IMR-90 (cell line): ENCODE measurements at places on chromosomes 7 and 10.
A peak's percentile ranks its signal among the peaks of the same experiment; 100 is the strongest.

DNA sequence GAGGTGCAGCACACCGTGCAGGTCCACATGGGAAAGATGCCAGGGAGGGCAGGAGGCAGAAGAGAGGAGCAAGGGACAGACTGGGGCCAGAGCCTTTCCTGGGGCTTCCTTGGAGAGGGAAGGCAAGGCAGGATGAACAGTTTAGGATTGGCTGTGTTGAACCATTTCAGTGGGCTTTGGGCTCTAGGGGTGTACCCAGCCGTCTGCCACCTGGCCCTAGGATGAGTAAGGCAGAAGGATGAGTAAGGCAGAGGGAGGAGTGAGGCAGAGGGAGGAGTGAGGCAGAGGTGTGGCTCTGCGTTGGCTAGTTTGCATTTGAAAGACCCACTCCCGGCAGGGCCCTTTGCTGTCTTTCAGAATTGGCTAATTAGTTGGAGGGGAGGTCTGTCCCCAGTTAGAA, 31.5 kb upstream of the PRF1 start:
- no peak for DNase-seq

DNA sequence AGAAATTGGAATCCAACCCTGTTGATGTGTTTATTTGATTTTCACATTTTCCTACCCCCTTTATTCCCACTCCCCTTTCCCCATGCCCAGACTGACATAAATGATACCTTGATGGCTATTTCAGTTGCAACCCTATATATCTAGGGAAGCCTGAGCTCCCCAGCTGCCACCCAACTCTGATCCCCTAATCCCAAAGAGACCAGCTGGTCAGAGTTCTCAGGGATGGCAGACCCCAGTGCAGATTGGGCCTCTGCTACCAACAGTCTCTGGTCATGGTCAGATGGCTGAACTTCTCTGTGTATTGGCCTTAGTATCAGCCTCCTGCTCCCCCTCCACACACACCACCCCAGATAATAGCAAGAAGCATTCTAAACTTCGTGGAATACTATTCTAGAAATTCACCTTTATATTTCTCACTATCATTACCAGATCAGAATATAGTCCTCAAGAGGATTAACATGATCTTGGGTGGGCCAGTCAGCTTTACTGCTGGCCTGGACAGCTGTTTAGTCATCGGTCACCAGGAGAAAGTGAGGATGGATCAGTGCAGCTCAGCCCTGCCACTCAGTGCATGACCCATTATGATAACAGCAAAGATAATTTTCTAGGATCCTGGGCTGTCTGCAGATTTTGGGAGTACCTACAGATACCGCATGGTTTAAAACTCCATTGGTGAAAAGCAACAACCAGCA, 24.5 kb upstream of the BTRC start:
- DNase-seq = no peak

DNA sequence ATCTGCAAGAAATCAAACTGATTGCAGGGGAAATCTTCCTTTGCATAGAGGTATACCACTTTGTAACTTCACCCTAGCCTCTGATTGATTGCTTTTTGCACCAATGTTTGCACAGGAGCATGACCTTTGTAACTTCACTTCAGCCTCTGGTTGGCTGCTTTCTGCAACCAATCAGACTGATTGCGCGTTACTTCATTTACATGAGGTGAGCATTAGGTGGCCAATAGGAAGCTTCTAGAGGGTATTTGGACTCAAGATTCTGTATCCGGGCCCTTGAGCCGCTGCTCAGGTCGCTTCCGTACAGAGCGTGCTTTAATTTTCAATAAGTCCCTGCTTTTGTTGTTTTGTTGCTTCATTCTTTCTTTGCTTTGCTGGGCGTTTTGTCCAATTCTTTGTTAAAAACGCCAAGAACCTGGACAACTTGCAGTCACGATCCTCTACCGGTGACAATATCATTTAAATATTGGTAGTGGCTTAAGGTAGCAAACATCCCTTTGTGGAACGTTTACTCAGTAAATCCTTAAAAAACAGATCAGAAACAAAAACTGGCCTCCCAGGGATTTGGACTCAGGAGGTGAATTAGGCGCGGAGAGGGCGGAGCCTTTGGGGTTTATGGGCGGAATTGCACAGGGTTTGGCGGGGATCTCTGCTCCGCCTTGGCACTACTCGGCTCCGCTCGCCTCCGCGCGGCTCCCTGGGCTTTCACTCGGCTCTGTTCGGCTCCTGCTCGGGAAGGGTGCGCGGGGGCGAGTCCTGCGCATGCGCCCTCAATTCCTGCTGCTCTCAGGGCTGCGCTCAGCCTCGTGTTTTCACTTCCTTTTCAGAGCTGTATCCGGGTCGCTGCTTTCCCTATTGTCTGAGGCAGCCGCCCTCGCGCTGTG, at the start of gene PHF14:
PHF14 (plus strand) TSS at position 812 of the 881 bp plus-strand sequence. CDS start 452 bp downstream, outside the sequence.
- peak; percentile 94 for DNase-seq

DNA sequence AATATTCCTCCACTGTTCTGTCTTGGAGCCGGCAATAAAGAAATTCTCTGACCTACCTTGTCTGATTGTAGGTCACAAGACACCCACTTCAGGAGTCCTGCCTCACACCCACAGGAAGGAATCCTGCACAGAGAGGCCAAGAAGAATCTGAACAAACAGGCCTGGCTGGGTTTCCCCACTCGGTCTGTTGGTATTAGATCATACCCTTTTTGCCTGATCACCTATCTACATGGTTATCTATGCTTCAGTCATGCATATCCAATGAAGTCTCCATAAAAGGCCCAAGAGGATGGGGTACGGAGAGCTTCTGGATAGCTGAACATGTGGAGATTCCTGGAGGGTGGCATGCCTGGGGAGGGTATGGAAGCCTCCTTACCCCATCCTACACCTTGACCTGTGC, 12.3 kb downstream of the OGDH start:
- DNase-seq = no peak

DNA sequence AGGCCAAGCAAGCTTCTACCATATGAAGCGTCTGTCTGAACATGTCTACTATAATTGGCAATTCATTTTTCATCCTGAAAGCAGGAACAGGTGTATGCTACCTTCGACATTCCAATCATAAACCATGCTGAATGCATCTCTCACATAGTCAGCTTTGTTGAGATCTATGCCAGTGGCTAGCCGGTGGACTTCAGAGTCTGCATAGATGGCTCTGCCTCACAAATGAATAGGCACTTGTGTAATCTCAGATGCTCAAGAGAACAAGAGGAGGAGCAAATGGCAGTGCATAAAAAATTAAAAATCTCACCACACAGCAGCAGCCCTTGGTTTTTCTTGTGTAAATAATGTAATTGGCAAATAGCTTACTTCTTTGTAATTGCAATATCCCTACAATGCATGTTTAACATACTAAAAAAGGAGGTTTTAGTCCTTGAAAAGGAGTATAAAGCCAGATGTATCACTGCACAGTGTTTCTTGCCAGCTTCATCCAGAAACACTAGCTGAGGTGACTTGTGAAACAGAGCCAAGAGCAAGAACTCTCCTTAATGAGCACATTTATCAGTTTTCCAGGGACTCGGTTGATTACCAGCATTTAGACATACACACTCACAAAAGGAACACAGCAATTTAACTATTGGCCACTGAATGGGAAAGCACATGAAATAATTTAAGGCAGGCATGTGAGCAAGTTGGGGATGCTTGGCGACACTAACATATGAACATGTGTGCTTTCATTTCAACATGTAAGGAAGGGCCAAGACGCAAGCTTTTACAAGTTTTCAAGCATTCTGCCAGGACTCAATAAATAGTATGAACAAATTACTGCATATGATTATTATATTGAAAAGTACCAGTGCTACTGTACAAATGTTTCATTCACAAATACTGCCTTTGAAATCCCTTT, 249.9 kb upstream of the PLXNA4 start:
- no peak for DNase-seq

GRCh38 chr7:84297616-84298015, 103.0 kb upstream of the SEMA3A start:
- no peak for DNase-seq

DNA sequence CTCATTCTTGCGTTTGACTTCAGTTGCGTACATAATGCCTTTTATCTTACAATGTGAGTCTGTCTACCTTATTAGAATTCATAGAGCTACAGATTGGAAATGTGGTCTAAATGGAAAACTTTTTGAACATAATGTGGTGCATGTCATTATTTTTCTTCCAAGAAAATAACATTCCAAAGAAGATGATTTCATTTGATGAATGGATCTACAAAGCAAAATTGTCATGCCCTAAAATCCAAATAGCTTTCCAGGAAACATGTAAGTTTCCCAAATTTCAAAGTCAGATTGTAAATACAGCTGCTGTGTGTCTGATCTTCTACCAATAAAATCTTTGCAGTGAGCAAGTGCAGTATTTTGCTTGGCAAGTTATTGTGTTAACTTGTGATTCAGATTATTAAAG, 101.8 kb upstream of the FZD8 start:
- DNase-seq = no peak

DNA sequence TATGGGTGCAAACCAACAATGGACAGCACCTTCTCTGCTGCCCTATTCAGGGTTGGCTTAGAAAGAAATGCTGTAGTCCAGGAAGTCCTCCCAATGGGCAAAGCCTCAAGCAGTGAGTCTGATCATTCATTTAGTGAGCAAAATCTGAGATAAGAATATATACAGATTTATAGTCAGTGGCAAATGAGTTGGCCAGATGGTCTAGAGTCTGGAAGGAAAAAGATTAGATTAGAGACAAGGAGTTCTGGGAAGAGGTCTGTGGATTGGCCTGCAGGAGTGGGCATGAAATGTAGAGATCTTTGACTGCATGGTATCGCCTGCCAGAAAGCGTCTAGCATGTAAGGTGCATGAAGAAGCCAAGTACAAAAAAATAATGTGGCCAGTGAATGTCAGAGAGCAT, 201.9 kb upstream of the PTER start:
- no peak for DNase-seq

- peak; percentile 48 for DNase-seq
Observed at GRCh38 chr7:34038816-34039470, 133.6 kb downstream of the BMPER start.

DNA sequence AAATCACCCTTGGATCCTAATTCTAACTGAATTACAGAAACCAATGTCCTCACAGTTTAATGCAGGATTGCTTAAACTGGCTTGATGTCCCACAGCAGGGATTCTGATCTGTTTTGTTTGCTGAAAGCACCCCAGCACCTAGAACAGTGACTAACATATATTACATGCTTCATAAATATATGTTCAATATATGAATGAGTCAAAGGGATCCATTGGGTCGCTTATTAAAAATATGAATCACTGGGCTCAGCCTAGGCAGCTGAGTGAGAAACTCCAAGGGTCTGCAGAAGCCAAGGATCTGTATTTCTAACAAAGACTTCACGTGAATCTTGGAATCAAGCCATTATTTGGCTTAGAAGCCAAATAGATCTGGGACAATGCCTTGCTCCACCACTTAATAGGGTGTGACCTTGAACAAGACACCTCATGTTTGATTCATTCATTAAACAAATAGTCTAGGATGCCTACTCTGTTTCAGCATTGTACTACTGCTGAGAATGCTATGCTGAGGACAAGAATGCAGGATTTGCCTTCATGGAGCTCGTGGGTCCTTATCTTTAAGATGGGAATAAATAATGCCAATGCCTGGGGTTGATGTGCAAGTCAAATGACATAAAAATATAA, 103.4 kb upstream of the DLX6 start:
- DNase-seq = no peak

GRCh38 chr7:6248581-6248980, 23.8 kb downstream of the CYTH3 start:
- peak; percentile 88 for DNase-seq

- DNase-seq = no peak
Observed at GRCh38 chr7:6162331-6162620, 110.1 kb downstream of the CYTH3 start.

- DNase-seq = no peak
Observed at GRCh38 chr7:158369866-158370265, 217.8 kb downstream of the PTPRN2 start.

DNA sequence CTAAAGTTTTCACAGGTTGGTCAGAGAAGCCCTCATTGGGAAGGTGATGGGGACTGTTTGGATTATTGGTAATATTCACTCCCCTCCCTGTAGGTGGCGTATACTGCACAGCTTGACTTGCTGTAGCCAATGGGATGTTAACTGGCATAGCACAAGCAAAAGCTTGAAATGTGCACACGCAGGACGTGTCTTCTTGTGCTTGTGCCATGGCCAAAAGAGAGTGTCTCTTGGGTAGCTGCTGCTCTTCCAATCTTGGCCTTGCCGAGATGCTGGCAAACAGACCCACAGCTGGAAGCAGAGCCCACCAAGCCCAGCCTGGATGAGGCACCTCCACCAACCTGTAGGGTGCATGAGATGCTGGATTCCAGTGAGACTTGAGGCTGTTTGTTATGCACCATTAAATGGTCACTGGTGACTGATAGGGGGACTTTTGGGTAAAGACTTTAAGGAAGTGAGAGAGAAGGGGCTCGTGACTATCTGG, 266.0 kb downstream of the GRID1 start:
- peak; percentile 4 for DNase-seq

DNA sequence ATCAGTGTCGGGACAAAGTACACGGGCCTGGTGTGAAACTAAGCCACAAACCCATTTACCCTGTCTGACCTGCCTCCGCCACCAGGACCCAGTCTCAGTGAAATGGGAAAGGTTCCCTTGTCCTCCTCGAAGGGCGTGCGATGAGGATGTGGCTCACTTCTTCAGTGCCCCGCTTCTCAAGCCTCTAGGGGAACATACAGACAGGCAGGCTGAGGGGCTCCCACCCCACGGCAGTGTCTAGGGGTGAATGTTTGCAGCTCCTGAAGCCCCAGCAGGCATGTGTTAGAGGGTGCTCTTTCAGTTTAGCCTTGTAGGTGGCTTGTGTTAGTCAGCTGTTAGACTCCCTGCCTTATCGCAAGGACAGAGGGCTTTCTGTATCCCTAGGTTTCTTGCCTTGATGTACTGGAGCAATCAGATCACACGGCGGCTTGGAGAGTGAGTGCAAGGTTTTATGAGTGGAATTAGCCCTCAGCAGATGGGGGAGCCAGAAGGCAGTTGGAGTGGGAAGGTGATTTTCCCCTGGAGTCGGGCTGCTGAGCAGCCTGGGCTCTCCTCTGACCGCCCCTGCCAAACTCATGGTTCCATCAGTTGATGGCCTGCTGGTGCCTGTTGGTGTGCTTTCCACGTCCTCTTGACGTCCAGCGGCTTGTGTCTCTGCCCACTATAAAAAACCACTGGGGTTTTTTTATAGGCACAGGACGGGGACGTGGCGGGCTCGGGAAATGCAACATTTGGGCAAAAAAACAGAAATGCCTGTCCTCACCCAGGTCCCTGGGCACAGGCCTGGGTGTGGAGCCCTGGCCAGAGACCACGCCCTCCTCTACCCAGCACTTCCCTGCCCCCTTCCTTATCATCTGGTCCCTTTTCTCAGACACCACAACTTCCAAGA, 759 bp downstream of the NUDT1 start:
- DNase-seq = peak; percentile 20

DNA sequence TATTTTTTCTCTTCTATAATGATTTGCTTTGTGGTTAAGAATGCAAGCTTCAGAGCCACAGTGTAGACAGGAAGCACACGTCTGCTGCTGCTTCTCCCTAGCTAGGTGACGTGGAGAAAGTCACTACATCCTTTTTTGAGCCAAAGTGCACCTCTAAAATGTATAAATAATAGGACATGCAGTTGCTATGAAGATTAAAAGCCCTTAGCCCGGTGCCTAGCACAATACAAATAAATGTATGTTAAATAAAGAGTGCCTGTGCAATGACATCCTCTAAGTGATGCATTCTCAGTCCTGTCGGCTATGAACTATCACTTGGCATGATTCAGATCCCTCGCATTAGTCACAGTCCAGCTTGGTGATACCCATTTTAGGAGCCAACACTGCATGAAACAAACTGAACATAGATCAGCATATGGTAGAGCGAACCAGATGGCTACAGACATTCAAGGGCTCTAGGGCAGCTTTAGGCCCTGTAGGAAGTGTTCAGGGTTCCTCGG, 4.8 kb upstream of the TRDMT1 start:
- peak; percentile 93 for DNase-seq

GRCh38 chr7:108358553-108358952, 97.7 kb downstream of the NRCAM start:
- DNase-seq = peak; percentile 64
